Placental epithelial cell (primary cell): ENCODE measurements at places on chromosomes 16 and 17. TPM values are rescaled to one million over a fixed set of nuclear protein-coding genes. Genes with fewer than 3 reads are reported as not detected.

The ANKRD11 gene
- total RNA-seq, result 48.4 and 69.1 TPM in 2 replicates

The HYDIN gene
- 0.11 and 2.0 TPM in 2 replicates for total RNA-seq

The PKD1 gene
- total RNA-seq, result 62.6 and 99.7 TPM in 2 replicates

The DNAH2 gene
- under 0.01 TPM in 1 of 2 replicates, not detected in the other for total RNA-seq

The NACA2 gene
- not detected in 2 replicates for total RNA-seq

The ATP2A1 gene
- 0.11 and 0.39 TPM in 2 replicates for total RNA-seq

The XYLT1 gene
- total RNA-seq, result 4.3 and 5.4 TPM in 2 replicates

The TEDC2 gene
- total RNA-seq, result 3.9 and 8.7 TPM in 2 replicates

The TADA2A gene
- total RNA-seq, result 18.8 and 19.2 TPM in 2 replicates

The DNASE1L2 gene
- 0.22 and 2.0 TPM in 2 replicates for total RNA-seq

The KPNB1 gene
- 208 and 253 TPM in 2 replicates for total RNA-seq

The ADAMTS18 gene
- not detected in 2 replicates for total RNA-seq

The ABCA10 gene
- total RNA-seq, result 0.87 and 3.1 TPM in 2 replicates

The PRMT7 gene
- total RNA-seq, result 34.3 and 39.3 TPM in 2 replicates

The PCYT2 gene
- 22.0 and 51.3 TPM in 2 replicates for total RNA-seq

The SLC5A10 gene
- 0.22 TPM in 1 of 2 replicates, not detected in the other for total RNA-seq

The NXN gene
- 28.6 and 38.1 TPM in 2 replicates for total RNA-seq

The CPD gene
- 58.3 and 61.2 TPM in 2 replicates for total RNA-seq

The EPOP gene
- total RNA-seq, result 2.4 and 6.2 TPM in 2 replicates

The ZNF747 gene
- total RNA-seq, result 21.5 and 25.1 TPM in 2 replicates

The NHERF1 gene
- 22.0 and 24.5 TPM in 2 replicates for total RNA-seq

The ASPA gene
- total RNA-seq, result not detected in 2 replicates

The CMTM2 gene
- total RNA-seq, result not detected in 2 replicates

The SDR42E2 gene
- total RNA-seq, result not detected in 2 replicates

The GPR139 gene
- total RNA-seq, result not detected in 2 replicates

The CA7 gene
- total RNA-seq, result not detected in 2 replicates

The HBZ gene
- total RNA-seq, result not detected in 2 replicates

The SBK1 gene
- not detected in 2 replicates for total RNA-seq
